ENCODE measurements at places on chromosomes 2 and 18.

DNA sequence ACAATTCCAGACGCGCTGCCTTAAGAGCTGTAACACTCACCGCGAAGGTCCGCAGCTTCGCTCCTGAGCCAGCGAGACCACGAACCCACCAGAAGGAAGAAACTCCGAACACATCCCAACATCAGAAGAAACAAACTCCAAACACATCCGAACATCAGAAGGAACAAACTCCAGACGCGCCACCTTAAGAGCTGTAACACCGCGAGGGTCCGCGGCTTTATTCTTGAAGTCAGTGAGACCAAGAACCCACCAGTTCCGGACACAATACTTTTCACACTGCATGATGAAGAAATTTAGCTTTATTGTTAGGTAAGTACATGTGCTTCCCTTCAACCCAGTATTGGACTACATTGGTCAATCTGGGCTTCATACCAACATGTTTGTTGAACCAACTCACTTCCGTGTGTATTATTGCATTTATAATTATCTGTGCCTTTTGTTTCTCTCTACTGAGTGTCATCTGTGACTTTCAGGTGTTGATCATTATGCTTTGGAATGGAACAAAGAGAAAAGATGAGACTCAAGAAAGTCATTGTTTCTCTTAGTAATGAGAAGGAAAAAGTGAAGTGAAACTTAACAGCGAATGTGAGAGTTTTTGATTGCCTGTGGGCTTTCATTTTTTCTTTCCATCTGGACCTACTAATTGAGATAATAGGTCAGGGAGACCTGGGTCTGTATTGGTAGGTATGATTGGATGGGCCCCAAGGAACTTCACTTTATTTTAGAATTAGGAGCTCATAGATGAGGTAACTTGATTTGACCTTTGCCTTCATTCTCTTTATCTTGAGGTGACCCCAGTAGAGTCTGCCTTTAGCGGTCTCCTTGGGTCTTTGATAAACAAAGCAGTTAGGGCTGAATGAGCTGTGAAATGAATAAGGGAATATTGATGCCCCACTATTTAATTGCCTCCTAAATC, 76.1 kb upstream of the CAVIN2 start:
- DNase-seq: no peak

GRCh38 chr2:45567974-45568789, 42.9 kb downstream of the SRBD1 start:
- no peak for DNase-seq

DNA sequence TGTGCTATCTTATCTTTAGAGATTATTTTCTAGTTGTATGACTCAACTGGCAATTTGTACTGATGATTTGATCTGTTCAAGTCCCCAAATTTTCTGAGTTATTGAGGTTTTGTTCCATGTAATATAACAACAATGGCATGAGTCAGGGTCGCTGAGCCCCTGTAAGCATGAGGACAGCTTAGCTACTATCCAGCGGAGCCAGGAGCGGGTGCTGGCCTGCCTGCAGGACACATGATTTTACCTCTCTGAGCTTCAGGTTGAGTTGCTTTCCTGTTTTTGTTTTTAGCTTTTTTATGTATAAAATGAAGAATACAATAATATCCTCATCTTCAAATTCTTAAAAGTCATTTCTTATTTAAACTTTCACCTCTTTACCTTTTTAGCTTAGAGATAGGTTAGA, 561.1 kb downstream of the CNTNAP5 start:
- no peak for DNase-seq

GRCh38 chr2:46091961-46092667, 205.1 kb upstream of the EPAS1 start:
- no peak for DNase-seq

DNA sequence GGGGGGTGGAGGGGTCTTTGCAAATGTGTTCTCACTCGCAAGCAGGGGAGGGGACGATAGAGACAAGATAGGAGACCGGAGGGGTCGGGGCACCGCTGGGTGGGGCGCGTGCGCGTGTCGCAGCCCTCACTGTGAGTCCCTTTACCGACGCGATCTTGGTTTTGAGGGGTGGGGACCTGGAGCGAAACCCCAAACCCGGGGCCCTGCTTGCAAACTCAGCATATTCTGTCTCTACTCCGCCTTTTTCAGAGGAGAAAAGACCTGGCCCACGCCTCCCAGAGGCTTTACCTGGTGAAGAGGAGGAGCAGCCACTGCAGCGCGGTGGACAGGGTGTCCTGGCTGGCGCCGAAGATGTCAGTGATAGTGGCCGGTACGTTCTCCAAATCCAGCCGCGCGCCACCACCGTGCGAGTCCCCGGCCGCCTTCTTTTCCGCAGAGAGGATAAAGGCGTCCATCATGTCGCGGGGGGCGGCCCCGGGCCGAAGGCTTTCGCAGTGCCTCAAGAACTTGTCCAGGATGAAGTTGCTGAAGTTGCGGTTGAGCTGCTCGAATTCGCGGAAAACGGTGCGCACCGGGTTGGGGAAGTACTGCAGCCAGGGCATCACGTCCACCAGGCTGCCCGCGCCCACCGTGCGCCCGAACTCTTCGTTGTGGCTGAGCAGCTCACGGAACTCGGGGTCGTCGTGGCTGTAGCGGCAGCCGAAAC, 1.7 kb downstream of the CYP1B1 start:
- no peak for DNase-seq

GRCh38 chr18:41974796-41975201, 19.8 kb downstream of the PIK3C3 start:
- DNase-seq: no peak

GRCh38 chr2:227406177-227407031, 18.7 kb upstream of the SCYGR1 start:
- peak; percentile 2 for DNase-seq

DNA sequence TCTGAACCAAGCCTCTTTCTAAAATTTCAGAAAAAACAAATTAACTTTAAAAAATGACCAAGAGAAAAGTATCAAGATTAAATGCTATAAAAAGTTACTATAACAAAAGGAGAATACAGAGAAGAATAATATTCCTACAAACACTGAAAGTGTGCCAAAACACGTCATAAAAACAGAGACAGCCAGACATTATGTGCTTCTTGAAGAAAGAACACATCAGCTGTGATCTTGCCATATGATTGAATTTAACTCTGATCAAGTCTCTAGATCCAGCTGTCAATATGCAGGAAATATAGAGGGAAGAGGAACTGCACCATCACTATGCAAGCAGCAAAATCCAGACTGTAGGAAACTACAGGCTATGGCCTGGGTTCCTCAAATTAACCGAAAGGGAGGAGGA, 33.7 kb upstream of the COL5A2 start:
- no peak for DNase-seq

DNA sequence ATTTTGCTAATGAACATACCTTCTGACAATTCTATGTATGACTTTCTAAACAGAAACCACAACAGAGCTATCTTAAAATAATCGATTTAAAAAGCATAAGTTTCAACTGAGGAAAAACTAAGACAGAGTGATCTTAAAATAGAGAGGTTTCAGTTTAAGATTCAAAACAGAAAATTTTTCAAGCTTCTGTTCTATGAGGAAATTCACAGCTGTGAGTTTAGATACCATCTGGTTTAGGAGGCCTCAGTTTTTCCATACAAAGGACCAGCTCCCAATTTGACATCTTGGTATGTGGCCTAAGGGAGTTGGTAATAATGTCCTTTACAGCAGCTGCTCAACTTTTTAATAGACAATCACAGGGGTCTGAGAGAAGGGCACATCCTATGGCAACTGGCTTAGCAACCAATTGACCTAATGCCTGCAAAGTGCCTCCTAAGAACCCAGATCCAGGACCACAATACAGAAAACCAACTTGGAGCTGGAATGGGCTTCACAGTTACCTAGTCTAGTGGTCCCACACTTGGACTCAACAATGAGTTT, 39.7 kb downstream of the MDH1 start:
- no peak for DNase-seq

DNA sequence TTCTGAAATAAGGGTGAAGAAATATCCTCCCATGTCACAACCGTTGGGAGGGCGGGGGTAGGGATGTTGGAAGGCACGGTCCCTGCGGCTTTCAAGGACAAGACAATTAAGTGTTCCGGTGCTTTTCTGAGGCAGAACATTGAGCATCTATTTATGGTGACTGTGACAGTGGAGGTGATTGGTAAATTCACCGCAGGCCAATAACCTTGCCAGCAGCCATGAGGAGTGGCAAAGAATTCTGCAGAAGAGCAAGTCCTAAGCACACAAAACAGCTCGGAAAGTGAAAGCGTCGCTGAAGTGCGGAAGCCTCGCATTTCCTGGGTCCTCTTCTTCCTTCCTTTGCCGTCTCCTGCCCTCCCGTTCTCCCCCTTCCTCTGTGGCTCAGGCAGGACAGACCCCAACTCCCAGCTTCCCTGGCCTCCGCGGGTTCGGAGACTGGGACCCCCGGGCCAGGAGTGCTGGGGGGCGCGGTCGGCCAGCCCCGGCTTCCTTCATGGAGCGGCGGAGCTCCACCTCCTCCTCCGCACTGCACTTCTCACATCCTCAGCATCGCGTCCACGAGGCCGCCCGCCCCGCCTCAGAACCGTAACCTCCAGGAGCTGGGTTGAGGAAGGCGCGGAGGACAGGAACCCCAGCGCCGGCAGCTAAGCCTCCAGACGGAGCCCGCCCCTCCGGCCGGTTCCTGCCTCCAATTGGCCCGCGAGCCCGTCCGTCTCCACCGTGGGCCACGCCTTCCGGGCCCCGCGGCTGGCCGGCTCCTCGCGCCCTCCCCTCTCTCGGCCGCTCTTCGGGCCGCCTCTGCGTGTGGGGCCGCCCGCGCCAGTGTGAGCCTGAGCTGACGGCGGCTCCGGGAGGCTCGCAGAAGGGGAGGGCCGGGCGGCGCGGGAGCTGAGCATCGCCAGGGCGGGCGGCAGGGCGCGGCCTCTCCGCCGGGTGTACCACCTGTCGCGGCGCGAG, at the start of gene ME2:
ME2 (plus strand) TSS at position 774 of the 957 bp plus-strand sequence. CDS start 16,703 bp downstream, outside the sequence.
- DNase-seq: peak; percentile 92

- no peak for DNase-seq
Measured at GRCh38 chr2:127615511-127616166, 30.3 kb upstream of the GPR17 start.

DNA sequence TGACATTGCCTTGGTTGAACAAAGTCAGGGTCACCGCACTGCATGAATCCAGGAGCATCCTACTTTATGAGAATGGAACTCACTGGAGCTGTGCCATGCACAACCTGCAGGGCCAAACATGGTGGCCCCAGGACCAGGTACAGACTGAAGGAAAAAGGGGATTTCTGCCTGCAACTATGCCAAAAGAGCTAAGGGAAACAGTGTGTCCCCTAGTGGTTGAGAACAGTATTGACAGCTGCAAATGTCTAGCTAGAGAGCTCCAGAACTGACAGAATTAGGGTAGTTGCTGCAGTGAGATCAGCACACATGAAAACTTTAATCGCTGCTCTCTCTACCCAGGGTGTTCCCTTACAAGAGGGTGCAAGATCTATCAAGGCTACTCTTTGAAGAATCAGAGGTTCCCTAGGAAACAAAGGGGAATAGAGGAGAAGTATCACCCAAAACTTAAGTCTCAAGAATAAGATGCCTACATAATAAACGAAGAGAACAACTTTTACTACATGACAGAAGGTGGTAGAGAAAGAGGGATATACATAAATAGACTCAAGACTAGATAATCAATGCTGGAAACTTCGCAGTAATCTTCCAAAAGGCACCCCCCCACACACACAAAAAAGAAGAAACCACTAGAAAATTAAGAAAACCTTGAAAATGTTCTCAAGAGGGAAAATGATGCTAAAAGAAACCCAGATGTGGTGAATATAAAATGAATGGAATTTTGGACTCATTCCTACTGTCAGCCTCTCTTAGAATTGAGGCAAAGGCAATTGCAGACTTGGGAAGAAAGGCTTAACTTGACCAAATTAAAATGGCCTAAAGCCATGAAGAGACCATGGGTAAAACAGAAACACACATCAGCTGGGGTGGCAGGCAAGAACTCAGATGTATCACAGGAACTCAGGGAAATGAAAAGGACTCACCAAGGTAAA, 43.6 kb upstream of the IHH start:
- no peak for DNase-seq

GRCh38 chr2:143545059-143545948, 416.1 kb downstream of the ARHGAP15 start:
- no peak for DNase-seq

DNA sequence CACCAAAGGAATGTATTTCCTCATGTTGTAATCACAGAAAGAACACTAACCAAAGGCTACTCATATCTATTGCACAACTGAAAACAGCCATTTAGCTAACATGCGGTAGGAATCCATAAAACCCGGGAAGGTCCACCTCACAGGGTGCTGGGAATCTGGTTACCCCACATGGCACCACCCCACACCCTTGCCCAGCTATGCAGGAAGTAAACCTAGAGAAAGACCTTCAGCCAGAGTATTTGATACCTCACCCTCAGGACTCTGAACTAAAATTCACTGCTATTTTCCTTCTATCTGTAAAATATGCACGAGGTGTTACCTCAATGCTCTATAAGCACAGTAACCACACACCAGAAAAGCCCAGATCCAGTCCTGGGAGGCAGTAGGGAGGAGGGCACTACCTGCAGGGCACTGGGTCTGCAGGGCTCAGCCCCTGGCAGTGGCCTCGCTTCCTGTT, 45.8 kb downstream of the PTPN2 start:
- no peak for DNase-seq

GRCh38 chr2:159130302-159130701, 156.2 kb downstream of the WDSUB1 start:
- no peak for DNase-seq

DNA sequence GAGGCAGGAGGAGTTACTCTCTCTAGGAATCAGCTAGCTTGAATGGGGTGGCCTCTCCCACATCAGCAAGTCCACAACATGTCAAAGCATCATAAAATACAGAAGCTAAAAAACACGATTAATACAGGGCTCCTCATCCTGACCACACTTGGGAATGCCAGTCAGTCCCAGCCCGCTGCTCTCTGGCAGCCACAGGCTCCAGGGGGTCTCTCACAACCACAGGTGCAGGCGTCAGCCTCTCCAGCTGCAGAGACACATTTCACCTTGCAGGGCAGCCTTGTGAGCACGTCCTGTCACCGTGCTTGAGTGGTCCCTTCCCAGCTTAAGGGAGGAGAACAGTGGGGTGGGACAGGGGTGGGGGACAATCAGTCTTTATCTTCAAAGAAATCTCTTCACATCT, 137.4 kb upstream of the SH3BP4 start:
- DNase-seq: no peak

GRCh38 chr18:38322206-38322605, 756.6 kb upstream of the CELF4 start:
- DNase-seq: no peak

DNA sequence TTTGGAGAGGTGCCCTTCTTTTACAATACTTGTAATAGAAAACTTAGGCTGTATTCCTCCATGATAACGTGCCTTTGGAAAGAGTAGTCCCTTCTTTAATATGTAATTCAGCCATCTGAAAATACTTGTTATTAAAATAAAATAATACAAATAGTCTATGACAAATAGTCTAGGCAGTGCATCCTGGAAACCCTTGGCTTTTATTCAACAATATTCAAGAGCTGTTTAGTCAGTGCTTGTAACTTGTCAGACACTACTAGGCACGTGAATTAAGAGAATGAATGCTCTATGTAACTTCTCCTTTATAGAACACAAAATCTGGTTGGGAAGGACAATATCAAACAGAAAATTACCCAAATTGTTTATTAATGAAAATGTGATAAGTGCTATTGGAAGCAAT, 388.2 kb downstream of the MTX2 start:
- no peak for DNase-seq

- DNase-seq: no peak
Measured at GRCh38 chr2:173866874-173867618, 98.1 kb downstream of the SP3 start.

Data from NCI-H1417 treated with DMSO at 0.1 percent for 48 hours (cell line).